ENCODE measurements at places on chromosomes 11 and 22. TPM values are rescaled to one million over a fixed set of nuclear protein-coding genes. Genes with fewer than 3 reads are reported as not detected.

Gene C11orf21
- total RNA-seq = not detected

Gene BCO2
- total RNA-seq = 0.19 TPM

Gene MS4A6A
- total RNA-seq = not detected

Gene MTA2
- 149 TPM for total RNA-seq

Gene STX5
- total RNA-seq = 25.2 TPM

Gene PDGFD
- total RNA-seq = under 0.01 TPM

Gene FAM180B
- total RNA-seq = not detected

Gene UCP3
- total RNA-seq = 1.1 TPM

Gene ISX
- total RNA-seq = not detected

Gene CARD16
- not detected for total RNA-seq

- no peak for DNase-seq
Measured at GRCh38 chr11:114709960-114710359, 31.6 kb downstream of the NXPE2 start.

DNA sequence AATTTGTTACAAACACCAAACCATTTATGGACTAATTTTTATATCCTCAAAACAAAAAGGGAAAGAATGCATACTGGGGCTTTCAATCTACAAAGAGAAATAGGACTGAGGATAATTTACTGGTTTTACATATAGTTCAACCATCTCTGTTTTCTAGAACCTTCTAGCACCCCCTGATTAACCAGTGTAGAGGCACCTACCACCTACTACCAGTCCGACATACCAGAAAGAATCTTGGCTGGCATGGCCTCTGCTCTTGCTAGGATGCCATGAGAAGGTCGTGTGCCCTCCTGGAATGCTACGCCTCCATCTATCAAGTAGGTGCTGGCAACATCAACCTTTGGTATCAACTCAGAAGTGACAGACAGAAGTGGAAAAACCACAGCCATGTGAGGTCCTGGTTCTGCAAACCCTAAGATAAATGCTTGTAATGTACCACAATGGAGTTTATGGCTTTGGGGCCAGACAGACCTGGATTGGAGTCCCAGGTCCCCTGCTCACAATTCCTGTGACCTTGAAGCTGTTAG is 28.2 kb downstream of the MYH9 start:
- DNase-seq = no peak

GRCh38 chr11:24145411-24145810 is 351.4 kb upstream of the LUZP2 start:
- no peak for DNase-seq

GRCh38 chr11:125170510-125171031 is 6.0 kb downstream of the PKNOX2 start:
- peak; percentile 93 for DNase-seq

GRCh38 chr11:9065607-9066432 is 25.6 kb downstream of the SCUBE2 start:
- no peak for DNase-seq

- no peak for DNase-seq
Measured at GRCh38 chr11:70660889-70661197, 262.5 kb downstream of the CTTN start.

- DNase-seq = no peak
Measured at GRCh38 chr11:34356130-34356529, 1.7 kb downstream of the ABTB2 start.

- DNase-seq = peak; percentile 79
Measured at GRCh38 chr22:30277547-30278344, 11.1 kb upstream of the OSM start.

- DNase-seq = no peak
Measured at GRCh38 chr11:35295751-35296150, 123.6 kb downstream of the SLC1A2 start.

- DNase-seq = no peak
Measured at GRCh38 chr11:98725471-98725870, 295.3 kb upstream of the CNTN5 start.

- DNase-seq = no peak
Measured at GRCh38 chr22:34934261-34934660, 131.7 kb upstream of the ISX start.

- peak; percentile 46 for DNase-seq
Measured at GRCh38 chr11:102430158-102430836, 22.3 kb downstream of the TMEM123 start.

DNA sequence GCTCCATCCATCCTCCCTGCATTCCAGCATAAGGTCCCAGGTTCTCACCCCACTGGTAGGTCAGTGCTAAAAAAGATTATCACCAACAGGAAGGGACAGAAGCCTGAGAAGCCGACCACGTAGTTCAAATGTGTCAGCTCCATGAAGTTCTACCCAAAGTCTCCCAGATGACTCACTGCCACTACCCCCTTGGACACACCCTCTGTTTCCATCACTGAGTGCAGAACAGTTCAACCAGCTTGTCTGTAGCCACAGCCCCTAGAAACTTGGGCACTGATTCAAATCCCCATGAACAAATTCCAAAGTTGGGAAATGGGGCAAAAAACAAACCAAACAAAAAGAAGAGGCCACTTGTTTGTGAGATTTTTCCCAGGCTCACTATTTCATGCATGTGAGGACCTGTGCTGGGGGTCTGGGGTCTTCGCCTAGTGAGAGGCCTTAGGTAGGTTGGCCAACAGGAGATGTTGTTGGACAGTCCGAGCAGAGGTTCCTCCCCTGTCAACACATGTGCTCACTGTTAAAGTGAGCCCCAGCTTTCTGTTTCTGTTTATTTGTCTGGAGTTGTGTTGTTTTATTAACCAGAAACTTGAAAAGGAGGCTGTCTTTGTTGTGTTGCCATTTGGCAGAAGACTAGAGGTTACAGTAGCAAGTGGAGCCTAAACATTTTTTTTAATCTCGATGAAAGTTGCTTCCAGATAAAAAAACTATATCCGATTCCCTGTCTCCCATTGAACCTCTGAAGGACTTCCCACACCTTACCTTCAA is 24.2 kb upstream of the FLI1 start:
- DNase-seq = peak; percentile 30

DNA sequence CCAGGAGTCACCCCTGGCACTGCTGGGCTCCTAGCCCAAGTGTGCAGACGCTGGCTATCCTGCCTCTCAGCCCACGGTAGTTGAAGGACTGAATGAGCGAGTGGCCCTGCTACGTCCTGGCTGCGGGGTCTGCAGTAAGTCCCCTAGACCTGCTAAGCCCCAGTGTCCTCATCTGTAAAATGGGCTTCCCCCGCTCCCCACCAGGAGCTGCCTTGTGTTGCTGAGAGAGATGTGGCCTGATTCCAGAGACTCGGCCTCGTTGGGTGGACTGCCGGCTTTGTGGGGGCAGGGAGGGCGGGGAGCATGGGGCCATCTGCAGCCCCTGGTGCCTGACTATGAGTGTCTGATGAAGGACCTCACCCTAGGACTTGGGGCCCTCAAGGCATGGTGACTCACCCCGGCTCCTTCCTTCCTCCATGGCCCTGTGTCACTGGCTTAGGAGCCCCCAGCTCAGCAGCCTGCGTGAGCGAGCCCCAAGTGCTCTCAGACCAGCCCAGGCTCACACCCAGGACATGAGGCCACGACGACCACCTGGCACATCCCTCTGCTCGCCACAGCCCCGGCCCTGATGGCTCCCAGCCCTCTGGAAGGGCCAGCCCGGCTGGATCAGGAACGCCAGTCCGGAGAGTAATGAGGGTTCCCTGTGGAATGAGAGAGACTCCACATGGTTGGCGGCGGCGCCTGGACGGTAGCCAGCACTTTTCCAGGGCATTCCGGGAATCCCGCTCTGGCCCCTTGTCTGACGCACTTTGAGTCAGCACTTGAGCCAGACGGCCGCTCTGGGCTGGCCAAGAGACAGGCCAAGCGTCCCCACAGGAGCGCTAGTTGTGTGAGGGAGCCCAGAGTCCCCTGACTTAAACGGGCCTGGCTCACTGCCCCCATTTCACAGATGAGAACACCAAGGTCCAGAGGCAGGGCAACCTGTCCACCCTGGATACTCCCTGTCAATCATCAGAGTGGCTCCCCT is 50.5 kb upstream of the SHISAL1 start:
- peak; percentile 95 for DNase-seq

DNA sequence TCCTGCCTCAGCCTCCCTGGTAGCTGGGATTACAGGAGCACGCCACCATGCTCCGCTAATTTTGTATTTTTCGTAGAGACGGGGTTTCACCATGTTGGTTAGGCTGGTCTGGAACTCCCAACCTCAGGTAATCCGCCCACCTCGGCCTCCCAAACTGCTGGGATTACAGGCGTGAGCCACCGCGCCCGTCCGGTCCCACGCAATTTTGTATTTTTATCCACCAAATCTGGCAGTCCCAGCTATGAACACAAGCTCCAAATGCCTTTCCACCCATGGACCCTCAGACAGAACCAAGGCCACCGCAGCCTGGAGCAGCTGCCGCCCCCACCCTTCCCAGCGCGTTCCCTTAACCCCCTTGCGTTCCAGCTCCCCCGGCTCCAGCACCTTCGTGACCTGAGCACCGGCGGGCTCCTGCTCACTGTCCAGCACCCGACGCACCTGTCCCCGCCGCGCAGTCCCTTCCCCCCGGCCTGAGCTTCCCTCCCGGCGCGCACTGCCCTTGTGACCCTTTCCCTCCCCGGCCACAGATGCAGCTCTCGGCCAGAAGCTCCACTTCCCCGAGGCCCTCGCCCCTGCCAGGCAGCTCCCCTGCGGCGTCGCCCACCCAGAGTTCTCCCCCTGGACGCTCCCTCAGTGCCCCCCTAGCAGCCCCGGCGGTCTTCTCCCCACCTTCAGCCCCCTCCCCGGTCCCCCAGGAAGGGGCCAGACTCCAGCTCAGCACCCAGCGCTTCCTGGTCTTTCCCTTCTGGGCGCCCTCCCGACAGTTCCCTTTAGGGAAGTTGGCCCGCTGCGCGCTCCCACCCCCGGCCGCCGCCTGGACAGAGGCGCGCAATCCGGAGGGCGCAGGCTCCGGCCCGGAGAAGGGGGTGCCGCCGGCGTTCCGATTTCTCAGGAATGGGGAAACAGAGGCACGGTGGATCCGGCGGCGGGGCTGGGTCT is 5.6 kb upstream of the ZBED4 start:
- no peak for DNase-seq

DNA sequence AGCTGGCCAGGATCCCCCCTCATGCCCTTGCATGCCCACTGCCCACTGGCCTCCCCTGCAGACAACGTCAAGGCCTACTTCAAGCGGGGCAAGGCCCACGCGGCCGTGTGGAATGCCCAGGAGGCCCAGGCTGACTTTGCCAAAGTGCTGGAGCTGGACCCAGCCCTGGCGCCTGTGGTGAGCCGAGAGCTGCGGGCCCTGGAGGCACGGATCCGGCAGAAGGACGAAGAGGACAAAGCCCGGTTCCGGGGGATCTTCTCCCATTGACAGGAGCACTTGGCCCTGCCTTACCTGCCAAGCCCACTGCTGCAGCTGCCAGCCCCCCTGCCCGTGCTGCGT is 7.9 kb downstream of the AIP start:
- no peak for DNase-seq

- no peak for DNase-seq
Measured at GRCh38 chr11:31690516-31690915, 120.6 kb downstream of the PAX6 start.

GRCh38 chr11:93817426-93818348 is 32.7 kb downstream of the VSTM5 start:
- DNase-seq = peak; percentile 8

GRCh38 chr22:23128269-23129108 is 13.3 kb downstream of the RSPH14 start:
- peak; percentile 64 for DNase-seq

GRCh38 chr11:103079833-103080232 is 12.1 kb downstream of the DCUN1D5 start:
- peak; percentile 5 for DNase-seq

GRCh38 chr11:94550513-94550912 is 6.8 kb downstream of the FUT4 start:
- no peak for DNase-seq

DNA sequence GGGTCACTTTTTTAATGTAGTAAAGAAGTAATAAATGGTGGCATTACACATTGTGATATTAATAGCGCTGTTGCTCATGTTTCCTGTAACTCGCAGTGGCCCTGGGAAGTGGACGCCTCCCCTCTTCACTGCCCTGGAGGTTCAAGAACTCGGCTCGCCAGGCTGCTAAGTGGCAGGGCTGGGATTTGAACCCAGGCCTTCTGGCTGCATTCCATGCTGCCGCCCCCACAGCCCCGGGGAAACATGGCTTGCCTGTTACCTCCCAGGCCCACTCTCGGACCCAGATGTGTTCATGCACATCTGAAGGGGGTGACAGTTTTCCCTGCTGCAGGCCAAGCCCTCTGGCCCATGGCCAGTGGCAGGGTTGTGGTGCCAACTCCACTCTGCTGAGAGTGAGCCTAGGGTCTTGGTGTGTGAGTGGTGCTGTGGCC is 25.0 kb upstream of the MGAT3 start:
- no peak for DNase-seq

GRCh38 chr22:25762147-25762546 is 20.2 kb downstream of the MYO18B start:
- DNase-seq = no peak

DNA sequence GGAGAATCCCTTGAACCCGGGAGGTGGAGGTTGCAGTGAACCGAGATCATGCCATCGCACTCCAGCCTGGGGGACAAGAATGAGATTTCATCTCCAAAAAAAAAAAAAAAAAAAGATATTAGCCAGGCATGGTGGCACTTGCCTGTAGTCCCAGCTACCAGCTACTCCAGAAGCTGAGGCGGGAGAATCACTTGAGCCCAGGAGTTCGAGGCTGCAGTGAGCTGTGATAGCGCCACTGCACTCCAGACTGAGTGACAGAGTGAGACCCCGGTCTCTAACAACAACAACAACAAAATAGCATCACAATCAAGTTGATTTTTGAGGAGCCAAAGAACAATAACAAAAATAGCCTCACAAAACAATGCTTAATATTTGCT is 2.3 kb downstream of the PMM1 start:
- no peak for DNase-seq

DNA sequence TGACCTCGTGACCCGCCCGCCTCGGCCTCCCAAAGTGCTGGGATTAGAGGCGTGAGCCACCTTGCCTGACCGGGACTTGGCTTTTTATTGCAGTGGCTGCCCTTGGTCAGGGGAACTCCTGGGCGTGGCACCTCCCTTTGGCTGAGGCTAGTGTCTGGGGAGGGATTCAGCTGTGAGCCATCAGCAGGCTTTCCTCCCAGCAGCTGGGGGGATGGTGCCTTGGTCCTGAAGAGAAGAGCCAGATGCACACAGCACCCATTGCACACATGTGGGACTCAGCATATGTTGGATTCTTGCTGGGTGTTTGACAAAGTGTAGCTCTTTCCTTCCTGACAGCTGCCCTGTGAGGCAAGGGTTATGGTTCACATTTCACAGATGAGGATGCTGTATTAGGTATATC is 8.4 kb downstream of the CYTH4 start:
- peak; percentile 53 for DNase-seq

Measured in LHCN-M2 (cell line).